Endodermal cell (in vitro differentiated cells): ENCODE measurements at places on chromosomes 12 and 14. TPM values are rescaled to one million over a fixed set of nuclear protein-coding genes. Genes with fewer than 3 reads are reported as not detected.

The ERGIC2 gene
- 170 and 177 TPM in 2 replicates for total RNA-seq

The SERPINA10 gene
- total RNA-seq: not detected in 2 replicates

The RNU4-1 gene
- 2,533 to 4,032 TPM (median 3,132 TPM) in 3 replicates for total RNA-seq

The MYO1H gene
- not detected in 2 replicates for total RNA-seq

The TMTC2 gene
- total RNA-seq: 7.2 to 18.6 TPM (median 8.0 TPM) in 3 replicates

The SIX1 gene
- 0.13 and 0.41 TPM in 2 replicates for total RNA-seq

The UTP20 gene
- 6.9 to 22.8 TPM (median 22.1 TPM) in 3 replicates for total RNA-seq

The EMP1 gene
- total RNA-seq: 0.59 and 0.97 TPM in 2 replicates

GRCh38 chr12:28191051-28192048 lies 1.1 kb downstream of the CCDC91 start:
- peak; percentile 46 for DNase-seq

GRCh38 chr12:125954362-125954761 lies 889.1 kb downstream of the AACS start:
- DNase-seq: peak; percentile 67

GRCh38 chr12:30796313-30796780 lies 41.6 kb upstream of the CAPRIN2 start:
- DNase-seq: no peak

- DNase-seq: no peak
Measured at GRCh38 chr14:32090686-32091085, 13.6 kb downstream of the ARHGAP5 start.

DNA sequence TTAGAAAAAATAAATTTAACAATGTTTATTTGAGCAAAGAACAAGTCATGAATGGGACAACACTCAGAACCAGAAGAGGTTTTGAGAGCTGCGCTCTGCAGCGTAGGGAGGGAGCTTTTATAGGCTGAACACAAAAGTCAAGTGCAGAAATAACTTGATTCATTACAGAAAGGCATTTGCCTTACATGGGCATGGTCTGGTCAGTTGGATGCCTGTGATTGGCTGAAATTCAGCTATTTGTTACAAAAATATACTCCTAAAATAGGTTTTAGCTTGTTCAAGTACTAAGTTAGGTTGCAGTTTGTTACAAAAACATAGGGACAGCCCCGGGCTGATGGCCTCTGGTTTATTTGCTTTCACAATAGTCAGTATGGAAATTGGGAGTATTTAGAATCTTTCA lies 118.0 kb downstream of the NUAK1 start:
- no peak for DNase-seq

DNA sequence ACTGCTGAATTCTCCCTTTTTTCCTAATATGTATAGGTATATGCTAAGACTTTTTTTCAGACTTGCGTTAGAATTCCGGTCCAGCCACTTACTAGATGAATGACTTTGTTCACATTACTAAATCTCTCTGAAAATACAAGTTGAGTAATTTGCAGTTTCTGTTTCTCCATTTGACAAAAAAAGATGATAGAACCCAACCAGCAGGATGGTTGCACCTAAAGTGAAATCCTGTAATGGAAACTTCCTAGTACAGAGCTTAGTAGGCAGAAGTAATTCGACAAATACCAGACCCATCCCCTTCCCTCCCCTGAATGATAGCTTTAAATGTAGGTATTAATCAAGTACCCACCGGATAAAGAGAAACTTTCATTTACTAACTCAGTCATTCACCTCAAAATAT lies 113.6 kb upstream of the RAP1B start:
- DNase-seq: no peak

- no peak for DNase-seq
Measured at GRCh38 chr14:80634106-80634758, 307.3 kb downstream of the CEP128 start.

- DNase-seq: no peak
Measured at GRCh38 chr12:100043631-100044030, 58.9 kb upstream of the ANKS1B start.

- no peak for DNase-seq
Measured at GRCh38 chr12:89370421-89370831, 18.1 kb upstream of the DUSP6 start.

DNA sequence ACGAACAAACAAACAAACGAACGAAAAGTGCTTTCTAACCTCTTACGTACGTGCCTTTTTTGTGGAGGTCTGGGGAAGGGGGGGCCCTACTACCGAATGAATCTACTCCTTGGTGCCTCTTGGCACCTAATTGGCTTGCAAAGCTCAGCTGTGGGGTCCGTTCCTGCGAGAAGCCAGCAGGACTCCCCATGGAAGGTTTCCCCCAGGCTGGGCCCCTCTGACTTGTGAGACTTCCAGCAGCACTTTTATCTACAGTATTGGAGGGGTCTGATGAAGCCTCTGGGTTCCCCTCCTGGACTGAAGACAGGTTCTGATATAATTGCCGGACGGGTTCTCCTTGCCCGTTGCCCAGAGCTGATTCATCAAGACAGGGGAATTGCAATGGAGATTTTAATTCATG lies 1.2 kb upstream of the TMEM106C start:
- DNase-seq: no peak

- no peak for DNase-seq
Measured at GRCh38 chr12:67590149-67590790, 58.3 kb upstream of the DYRK2 start.

- no peak for DNase-seq
Measured at GRCh38 chr12:91368613-91369012, 186.0 kb upstream of the DCN start.

DNA sequence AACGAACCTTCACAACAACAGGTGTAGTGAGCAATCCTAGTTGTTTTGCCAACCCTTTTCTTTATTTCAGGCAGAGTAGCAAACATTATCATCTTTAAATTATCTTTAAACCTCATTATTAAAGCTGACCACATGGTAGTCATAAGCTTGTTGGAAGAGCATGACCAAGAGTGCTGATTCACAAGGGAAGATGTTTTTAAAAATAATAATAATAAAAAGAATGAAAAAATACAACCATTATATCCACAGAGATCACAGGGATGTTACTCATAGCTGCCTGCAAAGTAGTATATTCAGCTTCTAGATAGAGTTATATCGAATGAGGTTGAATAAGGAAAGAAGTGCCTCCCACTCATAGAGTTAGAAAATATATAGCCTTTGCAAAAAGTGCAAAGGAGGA lies 101.0 kb upstream of the FLRT2 start:
- DNase-seq: no peak

- no peak for DNase-seq
Measured at GRCh38 chr12:98830657-98831056, 185.6 kb downstream of the APAF1 start.

- DNase-seq: peak; percentile 60
Measured at GRCh38 chr14:103161054-103161397, 37.8 kb downstream of the TNFAIP2 start.

GRCh38 chr14:36827861-36828260 lies 166.2 kb downstream of the PAX9 start:
- DNase-seq: no peak

DNA sequence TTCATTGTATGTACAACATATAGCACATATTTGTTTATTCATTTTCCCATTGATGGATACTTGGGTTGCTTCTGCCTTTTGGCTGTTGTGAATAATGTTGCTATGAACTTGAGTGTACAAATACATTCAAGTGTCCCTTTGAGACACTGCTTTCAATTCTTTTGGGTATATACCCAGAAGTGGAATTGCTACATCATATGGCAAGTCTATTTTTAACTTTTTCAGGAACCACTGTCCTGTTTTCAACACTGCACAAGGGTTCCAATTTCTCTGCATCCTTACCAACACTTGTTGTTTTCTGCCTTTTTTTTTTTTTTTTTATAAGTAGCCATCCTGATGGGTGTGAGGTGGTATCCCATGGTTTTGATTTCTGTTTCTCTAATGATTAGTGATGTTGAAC lies 15.9 kb downstream of the RBMS2 start:
- no peak for DNase-seq

- no peak for DNase-seq
Measured at GRCh38 chr14:98926146-98926545, 345.9 kb downstream of the BCL11B start.

DNA sequence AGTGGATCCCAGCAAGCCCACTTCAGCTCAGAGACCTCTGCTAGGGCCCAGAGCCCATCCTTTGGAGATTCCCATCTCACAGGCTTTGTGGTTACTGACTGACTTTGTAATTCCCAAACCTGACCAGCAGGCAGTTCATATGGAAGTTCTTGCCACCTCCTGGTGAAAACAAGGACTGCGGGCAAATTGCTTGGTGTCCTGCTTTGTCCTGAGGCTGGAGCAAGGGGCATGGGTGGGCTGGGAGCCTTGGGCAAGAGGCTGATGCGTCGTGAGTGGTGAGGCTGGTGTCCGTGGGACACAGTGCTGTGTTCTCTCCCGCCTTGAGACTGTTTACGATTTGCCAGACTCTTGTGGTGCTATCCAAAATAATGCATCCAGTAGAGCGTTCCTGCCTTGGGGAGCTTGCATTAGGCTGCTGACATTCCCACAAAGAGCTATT lies 91.0 kb downstream of the LRRC74A start:
- DNase-seq: peak; percentile 95

DNA sequence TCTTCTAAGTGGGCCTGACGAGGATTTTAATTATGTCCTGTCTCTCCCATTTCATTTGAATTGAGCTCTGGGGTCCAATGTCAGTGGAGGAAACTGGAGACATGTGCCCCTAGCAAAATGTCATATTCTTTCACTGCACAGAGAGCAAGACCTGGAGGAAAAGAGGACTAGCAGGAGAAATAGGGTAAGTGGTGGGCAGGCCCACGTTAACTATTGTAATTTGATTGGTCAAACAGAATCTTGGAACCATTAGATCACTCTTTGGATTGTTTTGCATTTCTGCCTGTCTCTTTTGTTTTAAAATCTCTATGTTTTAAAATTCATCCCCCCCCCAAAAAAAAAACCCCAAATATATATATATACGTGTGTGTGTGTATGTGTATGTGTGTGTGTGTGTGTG lies 113.9 kb upstream of the PELI2 start:
- DNase-seq: no peak

DNA sequence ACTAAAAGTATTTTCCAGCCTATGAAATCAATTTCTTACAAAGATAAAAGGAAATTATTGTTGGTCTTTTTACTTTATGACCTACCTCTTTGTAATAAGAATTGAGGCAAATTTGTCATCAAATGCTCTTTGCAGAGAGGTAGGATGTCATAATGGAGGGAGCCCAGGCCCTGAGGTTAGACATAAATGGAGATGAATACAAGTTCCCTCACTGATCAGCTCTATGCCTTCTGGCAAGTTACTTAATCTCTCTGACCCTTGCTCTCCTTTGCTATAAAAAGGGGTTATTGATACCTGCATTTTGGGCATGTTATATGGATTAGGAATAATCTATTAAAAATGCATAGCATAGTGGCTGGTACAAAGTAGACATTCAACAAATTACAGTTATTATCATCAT lies 146.9 kb upstream of the KRR1 start:
- DNase-seq: no peak

DNA sequence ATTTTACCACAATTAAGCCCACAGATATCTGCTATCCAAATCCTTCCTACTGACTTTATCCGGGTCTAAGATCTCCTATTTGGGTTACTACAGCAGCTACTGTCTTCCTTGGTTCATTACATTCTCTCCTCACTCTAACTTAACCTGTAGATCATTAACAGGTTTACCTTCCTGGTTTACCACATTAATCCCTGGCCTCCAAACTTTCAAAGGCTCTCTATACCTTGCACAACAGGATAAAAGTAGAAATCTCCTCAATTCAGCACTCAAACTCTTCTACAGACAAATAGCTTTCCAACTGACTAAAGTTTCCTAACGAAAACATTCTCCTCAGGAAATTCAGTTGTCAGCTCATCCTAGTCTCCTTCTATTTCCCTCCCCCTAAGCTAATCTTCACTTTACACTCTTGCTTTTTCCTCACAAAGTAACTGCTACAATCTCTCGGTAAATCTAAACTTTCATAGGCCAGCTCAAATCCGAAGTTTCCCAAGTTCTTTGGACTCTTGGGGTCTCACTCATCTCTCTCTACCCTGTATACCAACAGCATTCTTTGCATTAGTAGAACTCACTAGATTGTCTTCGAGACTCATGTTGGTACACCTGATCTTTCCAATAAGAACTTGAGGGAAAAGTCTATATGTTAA lies 2.7 kb downstream of the BTBD7 start:
- DNase-seq: no peak

- DNase-seq: no peak
Measured at GRCh38 chr14:105940534-105941225, 414.3 kb downstream of the TMEM121 start.

- DNase-seq: no peak
Measured at GRCh38 chr14:87133073-87133801, 859.7 kb downstream of the GALC start.

GRCh38 chr12:124523071-124523470 lies 44.3 kb downstream of the NCOR2 start:
- DNase-seq: no peak

DNA sequence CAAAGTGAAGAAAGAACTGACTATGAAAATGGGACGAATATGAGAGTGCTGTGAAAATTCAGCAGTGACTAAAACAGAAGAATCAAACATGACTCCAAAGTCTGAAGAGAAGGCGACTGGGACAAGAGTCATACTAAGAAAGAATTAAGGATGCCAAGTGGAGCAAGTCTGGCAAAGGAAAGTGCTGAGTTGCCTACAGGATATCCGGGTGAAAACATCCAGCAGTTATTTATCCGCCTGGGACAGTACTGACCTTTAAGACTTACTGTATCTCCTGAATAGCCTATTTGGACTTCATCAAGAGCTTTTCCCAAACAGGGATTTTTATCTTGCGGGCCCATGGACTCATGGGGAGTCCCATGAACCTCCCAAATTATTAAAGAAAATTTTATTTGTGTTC lies 41.1 kb downstream of the KICS2 start:
- no peak for DNase-seq

GRCh38 chr12:2284321-2284813 lies 231.6 kb downstream of the CACNA1C start:
- no peak for DNase-seq

DNA sequence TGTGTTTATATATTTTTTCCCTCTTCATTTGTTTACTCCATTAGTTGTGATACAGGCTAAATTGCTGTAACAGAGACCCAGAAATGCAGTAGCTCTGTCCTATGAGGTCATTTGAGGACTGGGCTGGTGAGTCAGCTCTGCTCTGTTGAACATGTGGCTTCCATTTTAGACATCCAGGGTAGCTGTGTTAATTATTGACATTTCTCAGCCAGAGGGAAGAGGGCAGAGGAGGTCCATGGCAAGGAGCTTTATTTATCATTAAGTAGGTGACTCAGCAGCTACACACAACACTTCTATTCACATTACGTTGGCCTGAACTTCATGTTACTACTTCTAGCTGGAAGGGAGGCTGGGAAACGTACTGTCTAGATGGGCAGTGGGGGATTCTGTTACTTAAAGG lies 85.4 kb downstream of the PTCSC3 start:
- no peak for DNase-seq

- peak; percentile 88 for DNase-seq
Measured at GRCh38 chr12:53097564-53098353, at the start of gene IGFBP6. TSS of gene IGFBP6 (plus strand) at chr12:53097667. CDS start at chr12:53097718, 51 bp downstream.

DNA sequence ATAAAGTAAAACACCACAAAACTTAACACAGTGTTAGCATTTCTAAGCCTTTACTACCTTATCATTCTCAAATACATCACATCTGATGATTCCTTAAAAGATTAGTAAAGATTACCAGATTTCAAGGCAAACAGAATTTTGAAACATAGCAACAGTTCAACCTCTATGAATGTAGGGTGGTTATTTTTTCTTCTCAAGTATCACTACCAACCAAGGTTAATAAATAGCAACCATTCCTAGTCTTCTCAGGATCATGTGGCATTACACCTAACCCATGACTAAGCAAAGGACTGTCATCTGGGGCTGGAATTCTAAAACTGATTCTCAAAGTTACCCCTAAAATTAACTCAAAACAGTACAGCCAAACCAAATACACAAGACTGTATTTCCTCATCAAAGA lies 39.4 kb upstream of the CSRNP2 start:
- DNase-seq: no peak

- no peak for DNase-seq
Measured at GRCh38 chr12:105933671-105934665, 204.8 kb downstream of the NUAK1 start.
